Common myeloid progenitor, CD34-positive (primary cell): ENCODE measurements at places on chromosomes 11 and 22.

DNA sequence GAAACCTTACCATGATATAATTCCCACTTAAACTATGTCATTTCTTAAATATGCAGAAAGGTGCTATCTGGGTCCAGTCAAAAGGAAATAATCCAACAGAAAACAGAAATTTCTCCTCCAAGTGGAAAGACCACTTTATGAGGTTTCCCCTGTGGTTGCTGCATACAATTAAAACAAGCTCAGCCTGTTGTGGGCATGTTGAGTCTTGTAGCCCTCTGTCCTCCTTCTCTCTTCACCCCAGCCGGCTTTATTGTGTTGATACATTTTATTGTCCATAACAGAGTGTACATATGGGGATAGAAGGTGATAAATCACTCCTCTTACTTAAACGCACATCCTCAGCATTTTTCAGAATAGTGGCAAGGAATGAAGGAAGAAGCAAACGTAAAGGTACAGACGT lies 126.0 kb upstream of the MTNR1B start:
- no peak for DNase-seq

- DNase-seq = no peak
Observed at GRCh38 chr11:80383655-80384054, 942.8 kb upstream of the TENM4 start.

DNA sequence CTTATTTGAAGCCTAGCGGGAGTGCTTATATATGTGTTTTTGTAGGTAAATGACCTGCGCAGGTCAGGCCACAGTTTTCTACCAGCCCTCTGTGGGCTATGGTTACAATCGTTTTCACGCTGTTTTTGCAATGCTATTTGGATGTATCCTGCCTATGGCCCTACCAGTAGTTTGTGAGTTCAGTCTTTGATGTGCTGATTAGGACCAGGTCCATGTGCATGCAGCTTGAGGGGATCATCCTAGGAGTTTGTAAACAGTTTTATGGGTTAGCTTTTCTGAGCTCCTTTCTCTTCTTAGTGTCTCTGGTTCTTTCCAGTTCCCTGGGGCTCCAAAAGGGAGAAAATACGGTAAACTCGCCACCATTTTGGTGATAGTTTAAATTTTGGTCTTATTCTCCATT lies 142.5 kb downstream of the LDLRAD3 start:
- DNase-seq = no peak

DNA sequence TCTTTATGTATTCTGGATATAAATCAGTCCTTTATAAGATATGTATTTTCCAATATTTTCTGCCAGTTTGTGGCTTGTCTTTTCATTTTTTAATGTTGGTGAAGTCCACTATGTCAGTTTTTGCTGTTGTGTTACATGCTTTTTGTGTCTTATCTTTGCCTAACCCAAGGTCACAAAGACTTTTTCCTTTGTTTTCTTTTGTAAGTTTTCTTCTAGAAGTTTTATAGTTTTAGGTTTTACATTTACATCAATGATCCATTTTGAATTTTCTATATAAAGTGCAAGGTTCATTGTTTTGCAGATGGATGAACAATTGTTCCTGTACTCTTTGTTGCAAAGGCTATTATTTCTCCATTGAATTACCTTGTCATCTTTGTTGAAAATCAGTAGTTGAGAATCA lies 69.3 kb downstream of the UVRAG start:
- no peak for DNase-seq

DNA sequence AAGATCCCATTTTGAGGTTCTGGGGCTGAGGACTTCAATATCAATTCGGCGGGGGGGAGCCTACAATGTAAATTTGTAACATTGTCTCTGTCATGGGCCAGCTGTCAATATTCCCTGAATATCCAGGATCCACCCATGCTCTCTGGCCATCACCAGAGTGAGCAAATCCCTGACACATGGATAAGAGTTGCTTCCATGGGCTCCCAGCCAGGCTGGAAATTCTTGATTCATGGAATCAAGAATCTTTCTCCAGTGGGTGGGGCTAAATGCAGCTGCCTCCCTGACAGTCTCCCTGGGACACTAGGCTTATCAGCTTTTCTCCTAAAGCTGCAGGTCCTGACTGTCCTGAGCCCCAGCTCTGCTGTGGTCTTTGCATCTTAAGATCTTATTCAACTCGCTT lies 86.9 kb upstream of the IGLL5 start:
- DNase-seq = no peak

GRCh38 chr11:46006418-46007070 lies 84.1 kb downstream of the LARGE2 start:
- peak; percentile 77 for DNase-seq

- no peak for DNase-seq
Observed at GRCh38 chr11:103602840-103603239, 433.6 kb upstream of the DDI1 start.

- DNase-seq = no peak
Observed at GRCh38 chr11:28900427-28900826, 792.2 kb downstream of the METTL15 start.
